Fibroblast of skin of back (primary cell): ENCODE measurements at places on chromosomes 13 and 19.

DNA sequence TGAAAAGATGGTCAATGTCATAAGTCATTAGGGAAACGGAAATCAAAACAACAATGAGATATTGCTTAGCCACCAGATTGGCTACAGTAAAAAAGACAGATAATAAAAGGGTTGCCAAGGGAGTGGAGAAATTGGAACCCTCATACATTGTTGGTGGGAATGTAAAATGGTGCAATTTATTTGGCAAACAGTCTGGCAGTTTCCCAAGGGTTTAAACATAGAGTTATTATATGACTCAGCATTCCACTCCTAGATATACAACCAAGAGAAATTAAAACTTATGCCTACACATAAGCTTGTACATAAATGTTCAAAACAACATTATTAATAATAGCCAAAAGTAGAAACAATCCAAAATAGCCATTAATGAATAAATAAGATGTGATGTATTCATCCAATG, 9.9 kb upstream of the ZNF227 start:
- DNase-seq: peak; percentile 5

DNA sequence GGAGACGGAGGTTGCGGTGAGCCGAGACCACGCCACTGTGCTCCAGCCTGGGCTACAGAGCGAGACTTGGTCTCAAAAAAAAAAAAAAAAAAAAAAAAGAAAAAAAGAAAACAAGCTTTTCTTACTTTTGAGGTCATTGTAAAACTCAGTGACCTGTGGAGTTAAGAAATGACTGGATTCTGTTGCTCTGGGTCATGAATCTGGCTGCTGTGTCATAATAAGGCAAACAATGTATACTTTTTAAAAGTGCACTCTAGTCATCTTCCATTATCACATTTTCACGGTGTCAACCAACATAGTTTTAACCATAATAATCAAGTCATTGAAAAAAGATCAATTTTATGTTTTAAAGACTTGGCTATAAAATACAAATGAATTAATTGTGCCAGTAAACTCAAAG, 1186.6 kb downstream of the DIAPH3 start:
- DNase-seq: no peak

DNA sequence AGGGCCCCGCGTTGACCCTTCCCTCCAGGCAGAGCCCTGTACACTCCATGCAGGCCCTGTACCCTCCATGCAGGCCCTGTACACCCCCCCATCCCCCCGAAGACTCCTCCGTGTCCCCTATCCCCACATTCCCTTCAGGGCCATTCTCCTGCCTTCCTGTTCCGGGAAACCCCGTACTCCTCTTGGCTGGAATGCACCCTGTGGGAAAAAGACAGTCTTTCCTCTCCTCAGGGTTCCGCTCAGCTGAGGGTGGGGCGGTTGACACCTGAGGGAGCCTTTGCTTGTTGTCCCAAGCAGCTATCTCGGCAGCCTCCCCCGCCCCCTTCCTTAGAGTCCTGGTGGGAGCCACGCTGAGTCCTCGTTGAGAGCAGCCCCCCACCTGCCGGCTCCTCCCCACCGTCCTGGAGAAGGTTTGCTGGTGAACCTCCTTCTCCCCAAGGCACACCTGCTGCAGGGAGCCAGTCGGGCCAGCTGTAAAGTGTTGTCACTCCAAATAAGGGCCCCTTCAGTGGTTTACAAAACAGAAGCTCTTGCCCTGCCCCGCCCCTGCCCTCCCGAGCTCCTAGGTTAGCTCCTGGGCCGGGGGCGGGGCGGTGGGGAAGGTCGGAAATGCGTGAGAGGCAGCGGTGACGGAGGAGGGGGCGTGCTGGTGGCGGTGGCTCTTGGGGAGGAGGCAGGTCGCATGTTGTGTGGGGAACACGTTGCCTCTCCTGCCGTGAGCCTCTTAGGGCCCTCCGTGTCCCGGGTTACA, 1.5 kb downstream of the GNA11 start:
- DNase-seq: no peak

DNA sequence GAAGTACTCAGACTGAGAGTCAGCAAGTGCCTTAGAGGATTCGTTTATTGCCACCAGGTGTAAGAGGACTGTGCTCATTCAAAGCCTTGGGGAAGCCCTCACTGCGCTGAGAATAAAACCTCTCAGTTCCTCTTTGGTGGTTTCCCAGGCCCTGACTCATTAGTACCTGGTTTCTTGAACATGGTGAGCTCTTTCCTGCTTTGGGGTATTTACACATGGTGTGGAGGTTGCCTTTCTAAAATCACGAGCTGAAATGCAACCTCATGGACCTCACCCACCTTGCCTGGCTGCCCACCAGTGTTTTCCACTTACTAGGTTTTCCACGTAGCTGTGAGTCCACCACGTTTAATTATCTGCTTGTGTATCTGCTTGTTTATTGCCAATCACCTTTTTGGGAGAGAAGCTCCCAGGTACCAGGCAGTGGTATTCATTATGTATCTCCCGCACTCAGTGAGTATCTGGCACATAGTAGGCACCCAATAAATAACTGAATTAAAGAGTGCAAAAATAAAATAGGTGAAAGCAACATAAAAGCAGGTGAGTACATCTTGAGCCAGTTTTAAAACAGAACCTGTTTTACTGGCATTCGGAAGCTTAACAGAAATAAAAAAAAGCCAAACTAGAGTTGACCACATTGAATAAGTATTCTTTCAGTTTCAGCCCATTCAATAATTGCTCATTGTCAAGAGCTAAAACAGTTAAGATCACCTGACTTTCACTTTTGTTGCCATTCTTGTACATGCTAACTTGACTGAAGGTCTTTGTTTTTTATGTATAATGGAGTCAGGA, 533.0 kb downstream of the MYO16 start:
- no peak for DNase-seq

DNA sequence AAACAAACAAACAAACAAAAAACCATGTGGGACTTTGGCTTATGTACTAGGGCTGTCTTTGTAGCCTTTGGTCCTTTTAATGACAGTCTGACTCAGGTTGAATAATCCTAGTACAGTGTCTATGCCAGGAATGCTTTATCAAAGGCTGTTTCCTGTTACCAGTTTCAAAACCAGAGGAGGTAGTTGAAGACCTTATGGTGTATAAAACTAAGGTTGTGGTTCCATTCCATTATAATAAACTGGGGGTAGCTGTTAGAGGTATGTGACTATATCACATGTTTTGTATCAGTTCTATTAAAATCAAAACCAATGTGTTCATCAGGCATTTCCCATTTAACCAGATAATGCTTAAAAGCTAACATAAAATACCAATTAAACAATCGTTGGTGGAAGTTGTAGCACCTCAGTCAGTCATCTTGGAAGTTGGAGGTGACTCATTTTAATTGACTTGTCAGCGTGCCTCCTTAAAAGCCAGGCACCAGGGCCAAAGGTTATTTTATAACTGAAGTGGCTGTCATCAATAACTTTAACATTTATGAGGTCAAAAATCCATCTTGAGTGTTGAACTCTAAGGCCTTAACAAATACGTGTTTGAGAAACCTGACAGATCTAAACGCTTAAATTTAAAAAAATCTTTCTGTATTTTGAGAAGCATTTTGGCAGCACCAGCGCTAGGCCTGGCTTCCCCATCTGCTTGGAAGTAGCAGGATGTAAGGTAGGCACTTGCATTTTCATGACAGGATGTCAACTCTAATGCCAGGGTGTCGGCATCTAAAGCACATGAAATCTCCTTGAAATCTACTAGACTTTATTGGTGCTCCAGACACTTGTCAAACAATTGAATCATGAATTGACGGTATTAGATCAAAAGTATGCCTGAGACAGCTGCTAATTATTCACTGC, 162.5 kb downstream of the LMO7 start:
- peak; percentile 39 for DNase-seq
